ENCODE measurements at places on chromosomes 11 and 22. TPM values are rescaled to one million over a fixed set of nuclear protein-coding genes. Genes with fewer than 3 reads are reported as not detected.

- no peak for ATAC-seq
Measured at GRCh38 chr22:45859231-45860161, 117.5 kb downstream of the WNT7B start.

- ATAC-seq, result no peak
Measured at GRCh38 chr11:19187833-19188258, 13.9 kb downstream of the CSRP3 start.

GRCh38 chr22:25448435-25449051 lies 115.9 kb upstream of the GRK3 start:
- ATAC-seq, result peak; percentile 33

DNA sequence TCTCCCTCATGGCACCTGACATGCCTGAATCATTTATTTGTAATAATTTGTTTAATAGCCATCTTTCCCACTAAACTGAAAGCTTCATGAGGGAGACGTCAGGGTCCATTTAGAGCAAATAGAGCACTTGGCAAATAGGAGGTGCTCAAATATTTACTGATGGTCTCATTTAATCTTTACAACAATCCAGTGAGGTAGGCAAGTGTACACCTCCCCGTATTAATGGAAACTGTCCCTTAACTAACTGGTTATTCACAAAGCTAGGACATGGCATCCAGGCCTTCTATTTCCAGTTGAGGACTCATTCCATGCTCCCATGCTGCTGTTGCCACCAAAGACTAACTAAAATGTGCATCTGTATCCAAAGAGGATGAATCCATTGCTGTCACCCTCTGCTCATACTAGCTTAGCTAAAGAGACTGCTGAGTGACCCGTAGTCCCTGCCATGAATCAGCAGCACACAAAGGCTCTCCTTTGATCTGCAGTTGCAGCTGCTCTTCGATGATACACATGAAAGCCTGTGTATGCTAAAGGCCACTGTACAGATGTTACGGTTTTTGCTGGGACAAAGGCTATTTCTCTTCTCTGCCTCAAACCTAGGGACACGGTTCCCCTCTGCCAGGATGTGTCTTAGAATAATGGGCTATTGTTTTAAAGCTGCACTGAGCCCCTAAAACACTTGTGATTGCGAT lies 82.6 kb downstream of the RAB30 start:
- no peak for ATAC-seq

DNA sequence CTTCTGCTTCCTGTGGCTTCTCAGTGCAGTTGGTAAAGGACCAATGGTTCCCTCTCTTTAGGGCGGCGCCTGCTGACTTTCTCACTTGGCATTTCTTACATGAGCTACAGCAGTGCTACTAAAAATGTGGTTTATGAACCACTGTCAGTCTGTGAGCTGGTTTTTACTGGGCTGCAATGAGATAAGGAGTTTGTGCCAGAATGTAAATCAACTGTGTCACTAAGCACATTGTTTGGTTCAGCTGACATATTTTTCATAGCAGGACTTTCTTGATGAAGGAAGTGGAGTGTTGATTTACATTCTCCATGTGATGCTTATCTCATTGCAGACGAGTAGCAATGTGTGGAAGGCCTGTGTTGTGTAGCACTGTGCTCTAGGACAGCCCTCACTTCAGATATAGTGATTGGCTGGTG lies 463.3 kb downstream of the SOX6 start:
- ATAC-seq, result peak; percentile 13

- no peak for ATAC-seq
Measured at GRCh38 chr22:36540867-36541642, 12.1 kb upstream of the EIF3D start.

DNA sequence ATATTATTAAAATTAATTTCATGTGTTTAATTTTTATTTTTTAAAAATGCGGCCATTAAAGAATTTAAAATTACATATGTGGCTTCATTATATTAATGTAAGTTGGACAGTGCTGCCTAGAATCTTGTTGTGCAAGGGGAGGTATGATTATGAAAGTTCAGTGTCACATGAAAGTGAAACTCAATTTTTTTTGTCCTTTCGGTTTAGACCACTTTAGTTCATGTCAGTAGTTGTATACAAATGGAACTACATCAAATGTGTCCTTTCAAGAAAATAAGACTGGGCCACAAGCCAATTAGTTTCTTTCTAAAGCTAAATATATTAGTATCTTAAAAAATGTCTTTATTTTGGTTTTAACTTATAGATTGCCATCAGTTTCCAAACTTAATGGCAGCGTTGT lies 35.7 kb downstream of the TBCEL start:
- ATAC-seq, result no peak

GRCh38 chr11:68950762-68951161 lies 30.0 kb downstream of the MRGPRD start:
- no peak for ATAC-seq

DNA sequence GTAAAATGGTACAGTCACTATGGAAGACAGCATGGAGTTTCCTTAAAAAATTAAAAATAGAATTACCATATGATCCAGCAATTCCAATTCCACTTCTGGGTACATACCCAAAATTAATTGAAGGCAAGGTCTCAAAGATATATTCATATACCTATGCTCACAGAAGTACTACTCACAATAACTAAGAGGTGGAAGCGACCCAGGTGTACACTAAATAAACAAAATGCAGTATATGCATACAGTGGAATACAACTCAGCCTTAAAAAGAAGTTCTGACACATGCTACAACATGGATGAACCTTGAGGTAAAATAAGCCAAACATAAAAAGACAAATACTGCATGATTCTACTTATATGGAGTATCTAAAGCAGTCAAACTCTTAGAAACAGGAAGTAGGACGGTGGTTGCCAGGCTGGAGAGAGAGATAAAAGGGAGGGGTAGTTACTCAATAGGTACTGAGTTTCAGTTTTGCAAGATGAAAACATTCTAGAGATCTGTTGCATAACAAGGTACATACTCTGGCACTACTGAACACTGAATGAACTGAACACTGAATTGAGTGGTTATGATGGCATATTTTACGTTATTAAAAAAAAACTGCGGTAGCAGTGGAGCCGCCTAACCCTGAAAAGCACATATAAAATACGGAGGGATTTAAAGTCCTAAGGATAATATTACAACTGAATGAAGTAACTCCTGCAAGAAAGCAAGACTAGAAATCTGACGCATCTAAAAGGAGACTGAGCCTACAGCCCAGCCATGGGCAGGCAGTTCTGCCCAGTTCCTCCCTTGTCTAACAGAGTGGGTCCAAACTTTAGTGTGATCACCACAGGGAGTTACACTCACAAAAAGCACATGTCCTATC lies 12.8 kb downstream of the DGCR2 start:
- peak; percentile 95 for ATAC-seq

GRCh38 chr11:72740060-72740424 lies 12.2 kb downstream of the ARAP1 start:
- ATAC-seq, result no peak

DNA sequence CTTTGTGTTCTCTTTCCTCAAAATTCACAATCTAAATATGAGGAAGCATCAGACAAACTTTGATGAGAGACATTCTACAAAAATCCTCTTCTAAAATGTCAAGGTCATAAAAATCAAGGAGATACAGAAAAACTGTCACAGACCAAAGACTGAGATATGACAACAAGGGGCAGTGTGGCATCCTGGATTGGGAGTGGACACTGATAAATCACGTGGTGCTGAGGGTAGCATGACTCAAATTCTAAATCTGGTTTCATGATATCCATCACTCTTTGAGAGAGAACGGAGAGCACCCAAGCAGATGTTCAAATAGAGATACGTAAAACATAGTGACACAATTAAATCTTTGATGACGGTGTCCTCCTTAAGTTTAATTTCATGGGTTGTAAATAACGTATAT lies 13.0 kb upstream of the CARD18 start:
- ATAC-seq, result no peak

GRCh38 chr11:125342281-125342930 lies 153.7 kb downstream of the FEZ1 start:
- ATAC-seq, result no peak

DNA sequence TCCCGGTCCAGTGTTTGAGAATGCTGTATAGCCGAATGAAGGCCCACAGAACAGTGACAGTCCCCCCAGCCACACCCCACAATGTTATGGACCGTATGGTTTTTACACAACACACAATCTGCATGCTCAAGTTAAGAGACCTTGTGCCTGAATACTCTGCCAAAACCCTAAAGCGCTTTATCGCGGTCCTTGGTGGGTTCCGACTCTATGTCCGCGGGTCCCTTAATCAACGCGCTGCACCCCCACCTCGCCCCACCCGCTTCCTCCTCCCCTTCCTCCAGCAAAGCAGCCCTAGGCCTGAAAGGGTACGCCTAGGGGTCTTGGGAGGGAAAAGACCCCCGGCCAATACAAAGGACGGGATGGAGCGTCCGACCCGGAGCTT lies 442 bp downstream of the COPB1 start:
- peak; percentile 53 for ATAC-seq

- no peak for ATAC-seq
Measured at GRCh38 chr11:95968585-95968984, 44.7 kb upstream of the MTMR2 start.

GRCh38 chr11:69013009-69013951 lies at the start of gene MRGPRF:
Gene MRGPRF, minus strand, starts transcription at chr11:69013246. Its CDS starts 3,345 bp downstream, at chr11:69009901.
- peak; percentile 75 for ATAC-seq

- ATAC-seq, result no peak
Measured at GRCh38 chr11:37442576-37442975, 844.5 kb upstream of the RAG2 start.

- peak; percentile 90 for ATAC-seq
Measured at GRCh38 chr22:29883045-29883774, at the start of gene MTMR3. Gene MTMR3, plus strand, starts transcription at chr22:29883174. Its CDS starts 87,886 bp downstream, at chr22:29971060.

- peak; percentile 48 for ATAC-seq
Measured at GRCh38 chr11:131889146-131889577, 518.7 kb downstream of the NTM start.

DNA sequence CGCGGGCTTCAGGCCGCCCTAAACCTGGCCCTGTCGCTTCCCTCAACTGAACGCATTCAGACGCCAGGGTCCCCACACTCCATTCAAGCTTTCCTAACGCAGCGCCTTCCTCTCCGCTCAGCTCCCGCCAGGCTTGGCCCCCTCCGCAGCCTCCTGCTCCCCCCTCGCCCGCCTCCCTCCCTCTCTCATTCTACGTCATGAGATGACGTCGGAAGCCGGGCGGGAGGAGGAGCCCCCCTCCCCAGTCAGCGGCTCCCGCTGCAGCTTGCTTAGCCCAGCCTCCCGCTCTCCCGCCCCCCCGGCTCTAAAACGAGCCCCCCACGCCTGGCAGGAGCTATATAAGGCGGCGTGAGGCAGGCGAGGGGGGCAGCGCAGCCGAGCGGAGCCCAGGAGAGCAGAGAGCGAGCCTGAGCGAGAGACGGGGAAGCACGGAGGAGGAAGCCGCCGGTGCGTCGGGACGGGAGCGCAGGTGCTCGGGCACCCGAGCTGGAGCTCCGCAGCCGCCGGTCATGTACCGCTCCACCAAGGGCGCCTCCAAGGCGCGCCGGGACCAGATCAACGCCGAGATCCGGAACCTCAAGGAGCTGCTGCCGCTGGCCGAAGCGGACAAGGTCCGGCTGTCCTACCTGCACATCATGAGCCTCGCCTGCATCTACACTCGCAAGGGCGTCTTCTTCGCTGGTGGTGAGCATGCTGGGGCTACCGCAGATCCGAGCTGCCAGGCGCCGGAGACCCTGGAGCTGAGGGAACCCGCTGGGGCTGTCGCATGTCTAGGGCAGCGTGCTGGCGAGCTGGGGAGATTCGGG lies at the start of gene NPAS4:
Gene NPAS4 (plus strand): TSS at position 365 of the 806 bp plus-strand sequence. CDS start 145 bp downstream, at position 510.
- peak; percentile 1 for ATAC-seq

GRCh38 chr11:101083335-101083734 lies 46.3 kb downstream of the PGR start:
- no peak for ATAC-seq

DNA sequence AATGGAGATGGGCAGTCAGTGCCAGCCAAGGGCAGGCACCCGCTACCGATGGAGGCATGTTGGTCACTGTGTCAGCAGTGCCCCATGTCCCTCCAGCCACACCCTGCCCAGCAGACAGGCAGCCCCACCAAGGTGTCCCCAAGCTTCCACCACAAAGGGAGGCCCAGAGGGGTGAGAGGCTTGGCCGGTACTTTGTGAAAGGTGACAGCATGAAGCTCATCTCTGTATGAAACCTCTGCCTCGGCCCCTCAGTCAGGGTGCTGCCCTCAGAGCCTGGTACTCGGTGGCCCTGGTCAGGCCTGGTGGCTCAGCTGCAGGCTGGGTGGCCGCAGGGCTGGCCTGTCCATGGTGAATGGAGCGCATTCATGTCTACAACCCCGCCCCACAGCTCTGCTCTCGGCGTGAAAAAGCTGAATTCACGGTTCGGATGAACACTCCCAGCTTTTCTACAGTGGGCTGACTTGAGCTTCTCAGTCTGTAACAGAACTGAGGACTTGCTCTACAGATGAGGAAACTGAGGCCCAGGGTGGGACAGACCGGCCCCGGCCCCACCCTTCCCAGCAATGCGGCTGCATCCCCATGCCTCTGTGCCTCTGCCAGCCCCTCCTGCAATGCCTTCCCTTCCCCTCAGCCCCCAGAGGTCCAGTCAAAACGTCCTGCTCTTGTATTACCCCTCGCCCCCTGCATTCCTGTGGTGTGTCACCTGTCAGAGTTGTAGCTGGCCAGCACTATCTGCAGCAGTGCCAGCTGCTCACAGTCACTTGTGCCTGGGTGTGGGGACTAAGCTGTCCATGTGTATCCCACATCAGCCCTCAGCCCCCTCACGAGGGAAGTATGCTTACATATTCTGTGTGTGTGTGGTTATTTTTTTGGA lies 27.7 kb downstream of the RSPH14 start:
- no peak for ATAC-seq

DNA sequence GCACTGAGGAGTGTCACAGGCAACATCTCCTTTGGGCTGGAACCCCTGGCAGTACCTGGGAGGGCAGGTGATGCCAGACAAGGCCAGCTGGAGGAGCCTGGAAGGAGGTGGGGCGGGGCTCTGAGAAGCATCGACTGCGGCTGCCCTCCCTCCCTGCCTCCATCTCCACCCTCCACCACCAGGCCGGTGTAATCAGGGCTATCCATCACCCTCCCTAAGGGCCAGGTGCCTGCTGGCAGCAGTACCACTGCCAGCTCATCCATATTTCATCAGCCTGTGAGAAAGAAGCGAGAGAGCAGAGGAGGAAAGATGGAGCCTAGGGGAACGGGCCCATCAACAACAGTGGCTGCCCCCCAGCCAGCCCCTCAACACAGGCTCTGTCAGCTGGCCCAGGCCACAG lies 51.4 kb upstream of the RASD2 start:
- no peak for ATAC-seq

- ATAC-seq, result no peak
Measured at GRCh38 chr11:13329670-13330356, 52.2 kb downstream of the BMAL1 start.

GRCh38 chr22:24727218-24727851 lies 47.2 kb downstream of the PIWIL3 start:
- no peak for ATAC-seq

- ATAC-seq, result no peak
Measured at GRCh38 chr11:30128269-30128932, 102.4 kb upstream of the FSHB start.

DNA sequence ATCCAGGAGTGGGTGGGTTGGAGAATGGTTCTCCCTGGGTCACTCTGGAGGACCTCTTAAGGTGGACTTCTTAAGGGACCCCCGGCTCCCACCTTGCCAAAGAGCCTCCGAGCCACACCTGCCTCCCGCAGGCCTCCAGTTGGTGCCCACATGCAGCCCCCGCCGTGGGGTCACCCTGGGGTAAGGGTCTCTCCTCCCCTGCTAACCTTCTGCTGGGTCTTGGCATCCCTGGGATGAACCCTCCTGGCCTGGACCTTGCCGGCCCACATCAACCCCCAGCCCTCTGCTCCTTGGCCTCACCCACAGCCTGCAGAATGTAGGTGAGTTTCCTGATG lies 12.5 kb upstream of the MUC6 start:
- no peak for ATAC-seq

The ELMOD1 gene
- total RNA-seq, result not detected

The OR8A1 gene
- total RNA-seq, result not detected

The ARHGAP20 gene
- total RNA-seq, result 7.5 TPM

The KDM4D gene
- 0.78 TPM for total RNA-seq

The C1QTNF5 gene
- 52.1 TPM for total RNA-seq

Data from gastroesophageal sphincter (tissue), 4 donors.